ENCODE measurements at places on chromosomes 13 and 19.

DNA sequence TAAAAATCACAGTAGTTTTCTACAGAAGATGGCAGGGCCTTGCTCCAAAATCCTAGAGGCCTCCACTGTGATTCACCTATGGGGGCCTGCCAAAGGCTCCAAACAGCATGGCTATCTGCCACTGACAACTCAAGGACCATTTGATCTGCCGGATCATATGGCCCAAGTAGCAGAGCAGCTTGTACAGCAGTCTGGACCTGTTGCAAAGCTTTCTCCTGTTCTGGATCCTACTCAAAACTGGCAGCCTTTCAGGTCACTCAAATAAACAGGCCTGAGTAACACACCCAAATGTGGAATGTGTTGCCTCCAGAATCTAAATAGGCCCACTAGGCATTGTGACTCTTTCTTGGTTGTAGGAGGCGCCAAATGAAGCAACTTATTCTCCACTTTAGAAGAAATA is 1049.3 kb downstream of the PCDH9 start:
- DNase-seq = no peak

DNA sequence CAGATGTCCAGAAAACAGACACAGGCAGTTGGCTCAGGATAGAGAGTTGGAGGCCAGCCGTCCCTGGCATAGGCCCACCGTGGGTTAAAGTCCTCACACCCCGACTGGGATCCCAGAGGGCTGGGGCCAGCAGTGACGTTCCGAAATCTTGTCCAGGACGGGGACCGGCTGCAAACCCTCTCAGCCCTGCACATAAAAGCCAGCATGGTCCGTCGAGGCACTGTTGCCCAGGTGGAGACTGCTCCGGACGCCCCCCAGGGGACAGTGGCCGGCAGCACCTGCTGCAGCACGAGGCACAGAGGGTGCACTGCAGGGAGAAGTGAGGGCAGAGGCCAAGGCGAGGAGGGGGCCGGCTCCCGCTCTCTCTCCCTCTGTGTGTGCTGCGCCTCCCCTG is 4.3 kb upstream of the IFNL2 start:
- no peak for DNase-seq

- no peak for DNase-seq
Observed at GRCh38 chr19:30059741-30060457, 117.9 kb downstream of the URI1 start.

- no peak for DNase-seq
Observed at GRCh38 chr13:63209330-63210017, 1793.8 kb upstream of the PCDH20 start.

DNA sequence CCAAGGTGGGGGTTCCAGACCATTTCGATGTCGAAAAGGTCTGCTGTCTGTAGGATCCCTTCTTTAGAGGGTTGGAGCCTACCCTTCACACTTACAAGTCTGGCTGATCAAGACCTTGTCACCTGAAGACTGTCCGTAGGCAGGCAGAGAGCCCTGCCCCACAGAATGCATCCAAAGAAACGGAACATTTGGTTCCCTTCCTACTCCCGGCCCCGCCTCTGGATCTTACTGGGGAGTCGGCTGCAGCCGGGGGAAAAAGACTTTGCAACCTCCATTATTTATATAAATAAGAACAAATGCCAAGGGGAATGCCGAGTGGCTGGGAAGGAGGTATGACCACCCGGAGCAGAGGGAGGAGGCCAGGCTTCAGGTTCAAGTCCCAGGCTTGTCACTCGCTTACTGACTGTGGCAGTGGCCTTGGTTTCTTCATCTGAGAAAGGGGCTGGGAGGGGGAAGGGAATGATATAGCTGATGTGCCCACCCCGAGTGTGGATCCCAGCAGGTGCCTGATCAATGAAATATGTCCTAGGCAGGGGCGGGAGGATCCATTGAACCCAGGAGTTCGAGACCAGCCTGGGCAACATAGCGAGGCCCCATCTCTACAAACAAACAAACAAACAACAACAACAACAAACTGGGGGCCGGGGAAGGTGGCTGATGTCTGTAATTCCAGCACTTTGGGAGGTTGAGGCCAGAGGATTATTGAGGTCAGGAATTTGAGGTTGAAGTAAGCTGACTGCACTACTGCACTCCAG is 48.7 kb downstream of the RFX2 start:
- no peak for DNase-seq

DNA sequence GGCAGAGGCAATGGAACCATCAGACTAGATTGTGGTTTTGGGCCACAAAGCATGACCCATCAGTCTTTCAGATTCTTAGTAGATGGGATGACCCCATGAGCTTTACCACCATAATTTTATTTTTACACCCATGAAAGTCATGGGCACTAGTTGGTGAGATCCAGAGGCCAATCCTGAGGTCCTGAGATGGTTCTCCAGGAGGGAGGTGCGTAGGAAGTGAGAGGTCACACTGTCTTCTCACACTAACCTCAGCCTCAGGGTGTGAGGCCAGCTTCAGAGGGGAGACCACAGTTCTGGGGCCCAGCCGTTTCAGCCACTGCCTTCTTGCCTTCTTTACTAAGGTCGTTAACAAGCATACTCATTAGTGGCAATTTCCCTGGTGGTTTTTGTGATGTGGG is 106.4 kb downstream of the AKAP11 start:
- no peak for DNase-seq

DNA sequence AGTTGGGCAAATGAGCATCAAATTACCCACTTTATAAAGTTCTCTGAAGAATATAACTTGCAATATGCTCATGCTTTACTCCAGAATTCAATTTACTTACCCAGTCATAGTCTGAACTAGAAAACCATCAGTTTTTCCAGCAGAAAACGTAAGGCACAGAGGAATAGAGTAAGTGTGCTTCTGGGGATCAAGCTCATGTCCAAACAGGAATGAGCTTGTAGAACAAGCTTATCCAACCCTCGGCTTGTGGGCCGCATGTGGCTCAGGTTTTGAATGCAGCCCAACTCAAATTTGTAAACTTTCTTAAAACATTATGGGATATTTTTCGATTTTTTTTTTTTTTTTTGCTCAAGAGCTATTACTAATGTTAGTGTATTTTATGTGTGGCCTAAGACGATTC is 308.5 kb upstream of the KLF12 start:
- no peak for DNase-seq

GRCh38 chr13:47621931-47622330 is 379.1 kb downstream of the SUCLA2 start:
- no peak for DNase-seq

Data from Caco-2 (cell line).